Activated naive CD4-positive, alpha-beta T cell treated with anti-CD3 and anti-CD28 coated beads for 36 hours (primary cell): ENCODE measurements at places on chromosomes 16 and 17. TPM values are rescaled to one million over a fixed set of nuclear protein-coding genes. Genes with fewer than 3 reads are reported as not detected.

GRCh38 chr17:74759941-74760340, 11.5 kb downstream of the NHERF1 start:
- DNase-seq, result no peak

- no peak for DNase-seq
Measured at GRCh38 chr17:39212195-39212810, 12.2 kb downstream of the RPL19 start.

DNA sequence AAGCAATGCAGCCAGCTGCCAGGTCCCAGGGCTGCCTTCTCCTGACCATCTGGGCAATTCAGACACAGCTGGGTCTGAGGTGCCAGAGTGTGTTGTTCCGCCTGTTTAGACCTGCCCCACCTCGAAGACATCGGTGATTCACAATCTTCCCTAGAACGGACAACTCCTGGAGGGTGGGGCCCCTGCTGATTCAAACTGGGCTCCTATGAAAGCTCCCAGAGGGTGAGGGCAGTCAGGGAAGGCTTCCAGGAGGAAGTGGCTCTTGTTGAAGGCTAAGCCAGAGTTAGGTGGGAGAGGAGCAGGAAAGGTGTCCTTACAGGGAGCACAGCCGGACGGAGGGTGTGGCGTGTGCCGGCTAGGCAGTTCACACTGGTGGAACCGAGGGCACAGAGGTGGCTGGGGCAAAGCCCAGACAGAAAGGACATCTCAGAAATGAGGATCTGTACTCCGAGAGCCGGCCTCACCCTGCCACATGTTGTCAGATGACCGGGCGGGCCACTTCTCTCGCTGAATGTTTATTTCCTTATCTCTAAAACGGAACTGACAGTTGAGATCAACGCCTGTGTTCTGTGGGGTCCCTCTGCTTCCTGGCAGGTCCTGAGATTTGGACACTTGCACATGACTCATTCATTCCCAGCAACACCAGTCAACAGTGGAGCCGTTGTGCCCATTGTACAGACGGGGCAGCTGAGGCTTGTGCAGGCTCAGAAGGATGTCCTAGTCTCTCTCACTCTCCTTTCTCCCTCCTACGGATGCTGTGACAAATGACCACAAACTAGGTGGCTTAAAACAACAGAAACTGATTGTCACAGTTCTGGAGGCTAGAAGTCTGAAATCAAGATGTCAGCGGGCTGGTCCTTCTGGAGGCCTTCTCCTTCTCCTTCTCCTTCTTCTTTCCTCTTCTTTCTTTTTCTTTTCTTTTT, 26.9 kb upstream of the LITAF start:
- DNase-seq, result no peak

- no peak for DNase-seq
Measured at GRCh38 chr17:49388692-49389513, 25.8 kb downstream of the PHB1 start.

DNA sequence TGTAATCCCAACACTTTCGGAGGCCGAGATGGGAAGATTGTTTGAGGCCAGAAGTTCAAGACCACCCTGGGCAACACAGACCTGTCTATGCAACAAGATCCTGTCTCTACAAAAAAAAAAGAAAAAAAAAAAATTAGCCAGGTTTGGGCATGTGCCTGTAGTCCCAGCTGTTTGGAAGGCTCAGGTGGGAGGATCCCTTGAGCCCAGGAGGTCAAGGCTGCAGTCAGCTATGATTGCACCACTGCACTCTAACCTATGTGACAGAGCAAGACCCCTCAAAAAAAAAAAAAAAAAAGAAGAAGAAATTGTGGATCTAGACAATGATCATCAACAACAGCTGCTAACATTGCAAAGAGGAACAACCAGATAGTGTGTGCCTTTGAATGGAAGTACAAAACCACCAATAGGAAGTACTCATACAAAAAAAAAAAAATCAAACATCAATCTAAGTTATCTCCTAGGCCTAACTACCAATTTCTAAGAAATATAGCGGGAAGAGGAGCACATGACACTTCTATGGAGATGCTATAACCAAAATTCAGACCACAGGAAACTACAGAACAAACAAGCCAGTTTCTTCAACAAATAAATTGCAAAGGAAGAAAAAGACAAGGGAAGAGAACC, 258.7 kb downstream of the MRTFB start:
- no peak for DNase-seq

GRCh38 chr17:20008242-20009051, 712 bp upstream of the SPECC1 start:
- DNase-seq, result peak; percentile 22

GRCh38 chr16:27123795-27124409, 57.2 kb downstream of the C16orf82 start:
- DNase-seq, result no peak

GRCh38 chr16:81696961-81697615, 82.0 kb upstream of the PLCG2 start:
- peak; percentile 78 for DNase-seq

DNA sequence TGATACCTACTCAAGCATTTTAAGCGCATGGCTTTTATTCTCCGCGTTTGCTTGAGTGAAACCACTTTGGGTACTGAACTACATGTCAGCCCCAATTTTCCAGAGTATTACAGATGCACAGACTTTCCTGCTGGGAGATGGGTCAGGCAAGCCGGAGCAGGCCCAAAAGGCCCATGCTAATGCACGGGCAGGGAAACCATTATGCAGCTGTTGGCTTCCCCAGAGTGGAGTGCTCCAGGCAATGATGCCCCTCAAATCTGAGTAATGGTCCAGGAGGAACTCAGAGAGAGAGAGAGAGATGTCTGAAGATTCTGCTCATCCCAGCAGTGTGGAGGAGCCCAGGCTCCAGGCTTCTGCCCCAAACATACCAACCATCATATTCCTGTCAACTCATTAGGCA, 80.2 kb downstream of the CDH11 start:
- no peak for DNase-seq

- DNase-seq, result no peak
Measured at GRCh38 chr17:30997842-30998241, 27.0 kb downstream of the RNF135 start.

DNA sequence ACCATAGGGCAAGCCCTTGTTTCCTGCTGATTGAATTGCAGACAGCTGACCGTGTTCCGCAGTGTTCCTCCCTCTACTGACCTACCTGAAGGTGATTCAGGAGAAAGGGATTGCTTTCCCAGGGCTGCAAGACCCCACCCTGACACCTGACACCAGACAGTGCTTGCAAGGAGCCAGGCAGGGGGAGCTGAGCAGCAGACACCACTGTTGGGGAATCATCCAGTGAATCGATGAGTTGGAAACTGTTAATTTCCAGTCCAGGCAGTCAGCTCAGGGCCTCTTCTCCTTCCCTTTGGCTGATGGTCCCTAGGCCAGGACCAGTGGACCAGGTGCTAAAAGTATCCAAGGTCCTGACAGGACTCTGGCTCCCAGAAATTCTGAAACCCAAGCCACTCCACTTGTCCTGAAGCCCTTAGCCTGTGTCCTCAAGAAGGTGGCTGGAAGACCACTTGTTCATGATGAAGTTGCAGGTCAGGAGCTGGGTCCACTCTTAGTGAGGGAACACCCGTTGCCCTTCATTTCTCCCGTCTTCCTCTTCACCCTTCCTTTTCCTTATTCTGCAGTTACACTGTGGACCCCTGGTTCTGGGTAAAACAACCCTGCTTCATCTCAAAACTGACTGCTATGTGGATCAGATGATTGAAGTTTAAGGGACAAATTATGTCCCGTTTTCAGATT, 9.5 kb upstream of the UNK start:
- DNase-seq, result no peak

- no peak for DNase-seq
Measured at GRCh38 chr16:88009563-88010342, 58.5 kb downstream of the BANP start.

DNA sequence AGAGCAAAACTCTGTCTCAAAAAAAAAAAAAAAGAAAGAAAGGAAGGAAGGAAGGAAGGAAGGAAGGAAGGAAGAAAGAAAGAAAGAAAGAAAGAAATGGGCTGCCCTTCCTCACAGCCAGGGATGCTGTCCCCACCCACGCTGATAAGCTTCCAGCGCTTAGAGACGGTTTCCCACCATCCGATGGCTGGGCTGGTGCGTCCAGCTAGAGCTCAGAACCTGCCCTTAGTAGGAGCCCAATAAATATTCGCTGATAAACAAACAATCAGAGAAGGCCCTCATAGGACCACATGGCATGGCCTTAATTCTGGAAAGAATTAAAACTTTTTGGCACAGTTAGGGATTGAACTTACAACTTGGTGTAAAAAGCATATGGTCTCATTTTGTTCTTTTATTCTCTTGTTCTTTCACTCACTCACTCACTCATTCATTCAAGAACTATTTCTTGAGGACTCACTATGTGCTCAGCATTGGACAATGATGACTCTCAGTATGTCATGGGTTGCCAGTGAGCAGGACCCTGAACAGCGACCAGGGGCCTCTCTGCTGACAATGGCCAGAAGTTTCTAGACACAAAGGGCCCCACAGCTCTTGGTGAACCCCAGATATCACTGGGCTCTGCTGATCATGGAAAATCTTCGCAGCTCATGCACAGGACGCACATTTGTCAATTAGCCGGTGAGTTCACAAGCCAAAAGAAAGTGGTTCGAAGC, 32.5 kb upstream of the TNRC6C start:
- DNase-seq, result no peak

Gene GP1BA
- total RNA-seq, result not detected

Gene CCL8
- not detected for total RNA-seq

Gene PABPN1L
- total RNA-seq, result not detected

Gene NUP85
- total RNA-seq, result 116 TPM

Gene TBC1D3L
- total RNA-seq, result 7.1 TPM
